T-helper 9 cell (primary cell): ENCODE measurements at places on chromosomes 2 and 18.

DNA sequence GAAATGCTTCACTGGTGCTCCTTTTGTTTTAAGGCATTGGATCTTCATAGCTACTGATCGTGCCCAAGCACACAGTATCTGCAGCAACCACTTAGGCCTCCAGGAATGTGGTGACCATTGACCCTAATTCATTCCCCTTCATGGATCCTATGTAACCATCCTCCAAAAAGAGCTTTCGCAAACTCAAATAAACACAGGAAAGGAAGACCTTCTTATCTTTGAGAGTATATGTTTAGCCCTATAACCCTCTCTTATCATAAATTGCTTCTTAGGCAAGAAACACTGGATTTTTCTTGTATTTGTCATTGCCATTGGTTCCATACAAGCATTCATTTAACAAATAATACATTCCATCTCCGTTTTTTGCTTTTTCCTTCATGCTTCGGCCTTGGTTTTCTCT is 4.1 kb upstream of the TTR start:
- DNase-seq = no peak

DNA sequence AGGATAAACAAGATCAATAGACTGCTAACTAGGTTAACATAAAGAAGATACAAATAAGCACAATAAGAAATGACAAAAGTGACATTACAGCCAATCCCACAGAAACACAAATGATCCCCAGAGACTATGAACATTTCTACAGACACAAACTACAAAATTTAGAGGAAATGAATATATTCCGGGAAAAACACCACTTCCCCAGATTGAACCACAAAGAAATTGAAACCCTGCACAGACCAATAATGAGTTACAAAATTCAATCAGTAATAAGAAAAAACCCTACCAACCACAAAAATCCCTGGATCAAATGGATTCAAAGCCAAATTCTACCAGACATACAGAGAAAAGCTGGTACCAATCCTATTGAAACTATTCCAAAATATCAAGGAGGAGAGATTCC is 232.4 kb upstream of the RBMS1 start:
- no peak for DNase-seq

DNA sequence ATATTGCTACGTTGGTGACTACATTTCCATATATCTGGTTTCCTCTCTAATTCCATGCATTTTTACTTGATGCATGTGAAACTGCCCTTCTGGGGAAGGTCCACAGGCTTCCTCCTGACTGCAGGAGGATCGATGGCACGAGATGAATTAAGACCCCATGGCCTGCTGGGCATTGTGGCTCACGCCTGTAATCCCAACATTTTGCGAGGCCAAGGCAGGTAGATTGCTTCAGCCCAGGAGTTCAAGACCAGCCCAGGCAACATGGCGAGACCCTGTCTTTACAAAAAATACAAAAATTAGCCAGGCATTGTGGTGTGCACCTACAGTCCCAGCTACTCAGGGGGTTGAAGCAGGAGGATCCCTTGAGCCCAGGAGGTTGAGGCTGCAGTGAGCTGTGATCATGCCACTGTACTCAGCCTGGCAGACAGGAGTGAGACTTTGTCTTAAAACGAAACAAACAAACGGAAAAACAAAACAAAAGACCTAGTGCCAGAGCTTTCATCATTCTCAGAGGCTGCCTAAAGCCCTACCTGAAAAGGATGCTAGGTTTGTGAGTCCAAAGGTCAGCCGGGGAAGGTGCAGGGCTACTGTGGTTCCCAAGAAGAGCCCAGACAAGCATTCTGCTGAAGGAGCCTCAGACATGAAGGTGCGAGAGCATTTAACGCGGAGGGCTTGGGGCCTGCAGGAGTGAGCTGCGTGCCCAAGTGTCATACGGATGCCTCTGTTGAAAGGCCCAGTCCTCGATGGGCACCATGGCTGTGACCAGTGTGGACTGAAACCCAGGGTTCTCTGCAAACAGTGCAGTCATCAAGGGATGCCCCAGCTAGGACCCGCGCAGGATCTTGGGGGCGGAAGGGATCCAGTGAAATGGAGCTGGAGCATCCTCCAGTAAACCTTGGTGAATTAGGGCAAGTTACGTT is 21.6 kb downstream of the GPR55 start:
- no peak for DNase-seq

DNA sequence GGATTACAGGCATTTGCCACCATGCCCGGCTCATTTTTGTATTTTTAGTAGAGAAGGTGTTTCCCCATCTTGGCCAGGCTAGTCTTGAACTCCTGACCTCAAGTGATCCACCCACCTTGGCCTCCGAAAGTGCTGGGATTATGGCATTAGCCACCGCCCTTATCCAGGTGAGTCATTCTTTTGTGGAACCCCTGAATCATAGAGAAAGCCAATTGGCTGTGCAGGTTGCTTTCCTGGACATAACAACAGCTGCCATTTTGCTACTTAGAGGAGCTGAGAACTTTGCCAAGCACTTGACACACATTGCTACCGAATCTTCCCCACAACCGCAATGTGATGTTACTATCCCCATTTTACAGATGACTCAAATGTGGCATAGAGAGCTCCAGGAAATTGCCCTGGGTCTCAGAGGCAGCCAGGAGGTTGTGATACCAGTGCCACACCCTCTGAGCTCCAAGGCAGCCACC is 36.0 kb downstream of the SETBP1 start:
- DNase-seq = no peak

DNA sequence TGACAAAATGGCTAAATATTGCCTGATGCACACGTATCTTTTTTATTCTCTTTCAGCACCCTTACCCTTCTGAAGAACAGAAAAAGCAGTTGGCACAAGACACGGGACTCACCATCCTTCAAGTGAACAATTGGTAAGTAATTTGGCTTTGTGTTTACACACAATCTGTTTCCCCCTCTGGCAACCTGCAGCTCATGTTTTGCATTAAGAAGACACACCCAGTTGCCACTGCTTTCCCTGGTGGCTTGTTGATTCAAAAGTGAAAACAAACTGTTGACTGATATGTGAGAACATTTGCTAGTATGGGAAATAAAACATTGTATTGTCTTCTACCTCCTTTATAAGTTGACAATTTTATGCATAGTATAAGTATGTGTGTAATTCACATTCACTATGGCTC is 113.0 kb downstream of the MEIS1 start:
- no peak for DNase-seq

DNA sequence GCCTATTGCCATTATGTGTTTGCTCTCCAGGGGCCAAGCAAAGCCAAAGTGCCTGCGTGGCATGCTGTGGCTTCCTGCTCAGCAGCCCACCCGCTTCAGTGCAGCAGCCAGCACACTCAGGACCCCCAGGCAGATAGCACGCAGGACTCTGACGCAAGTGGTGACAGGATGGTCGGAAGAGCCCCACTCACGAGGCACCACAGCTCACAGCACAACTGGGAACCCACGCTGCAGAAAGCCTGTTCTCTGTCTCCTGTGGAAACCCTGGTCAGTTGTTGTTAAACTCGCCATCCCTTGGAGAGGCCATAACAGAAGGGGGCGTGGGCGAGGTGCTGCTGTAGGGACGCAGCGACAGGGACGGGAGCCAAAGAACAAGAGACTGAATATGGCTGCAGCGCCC is 76.4 kb downstream of the HDAC4 start:
- no peak for DNase-seq

DNA sequence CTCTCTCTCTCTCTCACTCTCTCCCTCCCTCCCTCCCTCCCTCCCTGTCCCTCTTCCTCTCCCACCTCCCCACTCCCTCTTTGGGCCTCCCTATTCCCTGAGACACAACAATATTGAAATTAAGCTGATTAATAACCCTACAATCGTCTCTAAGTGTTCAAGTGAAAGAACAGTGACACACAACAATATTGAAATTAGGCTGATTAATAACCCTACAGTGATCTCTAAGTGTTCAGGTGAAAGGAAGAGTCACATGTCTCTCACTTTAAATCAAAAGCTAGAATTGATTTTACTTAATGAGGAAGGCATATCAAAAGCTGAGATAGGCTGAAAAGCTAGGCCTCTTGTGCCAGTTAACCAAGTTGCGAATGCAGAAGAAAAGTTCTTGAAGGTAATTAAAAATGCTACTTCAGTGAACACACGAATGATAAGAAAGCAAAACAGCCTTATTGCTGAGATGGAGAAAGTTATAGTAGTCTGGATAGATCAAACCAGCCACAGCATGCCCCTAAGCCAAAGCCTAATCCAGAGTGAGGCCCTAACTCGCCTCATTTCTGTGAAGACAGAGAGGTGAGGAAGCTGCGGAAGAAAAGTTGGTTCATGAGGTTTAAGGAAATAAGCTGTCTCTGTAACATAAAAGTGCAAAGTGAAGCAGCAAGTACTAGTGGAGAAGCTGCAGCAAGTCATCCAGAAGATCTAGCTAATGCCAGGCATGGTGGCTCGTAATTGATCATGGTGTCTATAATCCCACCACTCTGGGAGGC is 21.3 kb downstream of the MALT1 start:
- DNase-seq = no peak

- no peak for DNase-seq
Observed at GRCh38 chr2:137507237-137507636, 457.0 kb upstream of the HNMT start.

DNA sequence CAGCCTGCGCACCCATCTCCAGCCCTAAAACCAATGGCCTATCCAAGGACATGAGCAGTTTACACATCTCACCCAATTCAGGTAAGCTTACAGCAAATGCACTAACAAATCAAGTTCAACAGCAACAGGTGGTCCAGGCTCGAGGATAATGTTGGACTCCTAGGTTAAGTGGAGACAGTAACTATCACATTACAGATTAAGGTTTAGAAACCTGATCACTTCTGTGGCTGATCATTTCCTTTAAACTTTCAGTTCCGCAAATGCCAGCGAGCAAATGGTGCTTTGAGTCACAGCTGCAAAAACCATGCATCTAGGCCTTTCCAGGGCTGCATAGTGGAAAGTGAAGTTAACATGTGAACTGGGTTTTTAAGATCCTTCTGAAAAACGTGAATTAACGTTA is 259.4 kb downstream of the GBX2 start:
- DNase-seq = no peak

GRCh38 chr2:12934146-12934756 is 217.5 kb downstream of the TRIB2 start:
- no peak for DNase-seq

GRCh38 chr2:64784168-64785061 is 130.7 kb upstream of the SERTAD2 start:
- DNase-seq = no peak

DNA sequence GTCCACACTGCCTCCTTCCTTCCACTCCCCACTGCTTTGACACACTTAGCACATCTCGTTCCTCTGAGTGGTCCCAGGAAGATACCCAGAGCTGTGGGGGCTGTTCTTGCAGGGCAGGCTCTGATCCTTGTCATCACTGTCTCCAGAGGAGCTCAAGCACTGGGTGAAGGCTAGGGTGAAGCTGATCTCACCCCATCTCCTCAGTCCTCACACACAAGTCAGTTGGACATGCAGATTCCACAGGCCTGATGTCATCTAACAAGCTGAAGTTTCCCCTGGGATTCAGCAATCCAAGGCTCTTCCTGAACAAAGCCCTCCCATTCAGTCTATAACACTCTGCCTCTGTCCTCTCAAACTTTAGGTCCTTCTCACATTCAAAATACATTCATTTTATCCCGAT is 90.6 kb upstream of the RAB6C start:
- DNase-seq = no peak

GRCh38 chr2:9238591-9239326 is 32.1 kb downstream of the ASAP2 start:
- DNase-seq = no peak

DNA sequence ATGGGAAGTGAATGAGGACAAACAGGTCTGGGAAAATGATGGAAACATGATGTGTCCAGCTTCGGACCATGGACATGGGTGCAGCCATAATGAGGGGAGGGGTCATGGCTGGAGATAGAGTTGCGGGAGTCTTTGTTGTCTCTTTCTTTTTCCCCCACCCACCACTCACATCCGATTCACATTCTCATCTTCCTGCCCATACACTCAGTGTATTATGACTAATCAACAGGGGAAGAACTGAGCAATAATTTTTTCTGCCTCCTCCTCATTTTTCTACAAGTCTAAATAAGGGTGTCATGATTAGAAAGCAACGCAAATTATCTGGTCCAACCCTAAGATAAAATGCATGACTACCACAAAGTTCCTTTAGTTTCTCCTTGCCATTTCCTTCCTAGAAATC is 5.7 kb upstream of the SERPINB2 start:
- DNase-seq = no peak

DNA sequence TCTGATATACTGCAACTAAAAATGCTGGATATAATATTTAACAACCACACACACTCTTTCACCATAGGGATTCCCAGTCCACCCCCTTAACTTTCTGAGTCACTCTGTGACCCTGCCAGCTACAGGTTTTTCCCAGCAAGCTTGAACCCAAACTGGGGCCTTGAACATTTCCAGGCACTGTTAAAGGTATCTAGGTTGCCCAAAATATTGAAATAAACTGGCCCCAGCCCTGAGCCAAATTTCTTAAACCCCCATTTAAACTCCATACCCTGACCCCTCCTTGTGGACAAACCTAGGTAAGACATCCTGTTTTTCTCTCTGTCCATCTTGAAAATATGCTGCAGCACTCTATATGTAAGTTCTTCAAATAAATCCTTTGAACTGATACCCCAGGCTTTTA is 19.7 kb upstream of the DCTN1 start:
- no peak for DNase-seq

DNA sequence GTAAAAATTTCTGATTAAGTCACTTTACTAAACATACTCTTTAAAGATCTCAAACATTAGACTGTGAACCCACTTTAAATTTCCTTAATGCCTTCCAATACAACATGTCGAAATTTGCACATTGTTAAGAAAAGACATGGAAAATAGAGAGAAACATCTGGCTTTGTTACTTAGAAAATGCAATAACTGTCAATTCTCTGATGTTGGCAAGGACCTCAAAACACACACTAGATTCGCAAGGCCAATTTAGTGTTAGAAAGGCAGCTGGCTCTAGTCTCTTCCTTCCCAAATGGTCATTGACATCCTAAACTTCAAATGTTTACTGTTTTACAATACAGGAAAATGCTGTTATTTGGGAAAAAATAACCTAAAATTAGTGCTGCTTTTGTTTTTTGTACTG is 110.6 kb downstream of the UPP2 start:
- DNase-seq = no peak

DNA sequence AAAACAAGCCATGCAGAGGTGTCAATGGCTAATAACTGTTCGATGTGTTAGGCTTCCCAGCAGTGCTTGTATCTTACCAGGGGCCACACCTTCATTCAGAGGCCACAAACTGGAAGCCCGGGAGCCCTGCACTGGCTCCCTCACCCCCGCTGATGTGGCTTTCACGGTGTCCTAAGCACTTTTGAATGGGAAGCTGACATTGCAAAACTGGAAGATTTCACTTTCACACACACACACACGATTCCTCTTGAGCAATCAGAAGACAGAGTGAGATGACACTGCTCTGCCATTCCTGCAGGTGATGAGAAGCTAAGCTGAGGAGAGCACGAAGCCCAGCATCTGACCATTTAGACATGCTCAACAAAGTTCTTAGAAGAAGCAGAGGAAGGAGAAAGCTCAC is 8.6 kb upstream of the ZNF407 start:
- DNase-seq = no peak

- no peak for DNase-seq
Observed at GRCh38 chr2:25960920-25961319, 21.4 kb downstream of the KIF3C start.
